Activated CD8-positive, alpha-beta T cell treated with anti-CD3 and anti-CD28 coated beads, Interleukin-2, amount 10 ng/mL, durations not matched to agents 7 days and 5 days (primary cell): ENCODE measurements at places on chromosomes 2 and 18. TPM values are rescaled to one million over a fixed set of nuclear protein-coding genes. Genes with fewer than 3 reads are reported as not detected.

LINC00305 gene
- not detected for total RNA-seq

AQP12A gene
- not detected for total RNA-seq

DNA sequence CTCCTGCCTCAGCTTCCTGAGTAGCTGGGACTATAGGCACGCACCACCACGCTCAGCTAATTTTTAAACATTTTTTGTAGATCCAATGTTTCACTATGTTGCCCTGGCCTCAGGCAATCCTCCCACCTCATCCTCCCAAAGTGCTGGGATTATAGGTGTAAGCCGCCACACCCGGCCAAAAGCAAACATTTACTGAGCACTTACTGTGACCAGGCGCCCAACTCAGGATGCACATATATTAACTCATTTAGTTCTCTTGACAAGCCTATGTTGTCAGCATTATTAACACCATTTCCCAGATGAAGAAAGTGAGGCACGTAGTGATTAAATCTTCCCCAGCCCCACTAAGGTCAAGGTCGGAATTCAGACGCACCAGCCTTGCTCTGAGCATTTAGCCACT lies 41.1 kb downstream of the TMEM37 start:
- DNase-seq: no peak

DNA sequence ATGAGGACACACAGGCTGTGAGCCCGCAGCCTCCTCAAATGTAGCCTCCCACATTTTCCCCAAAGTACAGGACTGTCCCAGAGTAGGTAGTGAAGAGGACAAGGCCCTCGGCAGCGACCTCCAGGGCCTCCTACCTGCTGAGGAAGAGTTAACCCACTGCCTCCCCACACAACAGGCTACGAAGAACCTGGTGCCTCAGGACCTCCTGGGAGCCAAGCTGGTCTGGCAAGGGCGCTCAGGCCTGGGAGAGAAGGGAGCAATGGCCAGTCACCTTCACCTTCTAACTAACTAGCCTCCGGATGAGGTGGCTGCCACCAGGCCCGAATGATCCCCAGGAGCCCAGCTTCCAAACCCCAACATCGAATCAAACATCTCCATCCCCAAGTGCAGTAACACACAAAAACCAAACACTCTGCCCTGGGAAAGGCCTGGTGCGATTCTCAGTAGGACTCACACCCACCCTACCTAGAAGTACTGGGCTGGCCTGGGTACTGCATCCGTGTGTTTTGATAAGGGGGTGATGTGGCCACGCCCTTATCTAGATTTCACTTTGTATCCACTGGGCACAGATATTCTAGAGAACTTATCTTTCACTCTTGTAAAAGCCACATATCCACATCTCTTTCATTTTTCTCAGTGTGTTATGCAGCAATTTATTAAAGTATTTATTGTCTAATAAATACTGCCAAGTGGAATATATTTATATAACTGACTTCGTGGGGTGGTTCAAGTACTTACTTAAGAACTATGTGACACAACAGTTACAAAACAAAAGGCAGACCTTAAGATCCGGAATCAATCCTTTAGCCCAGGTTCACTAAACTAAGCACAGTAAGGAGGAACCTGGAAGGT lies 9.7 kb downstream of the ERFE start:
- no peak for DNase-seq

DNA sequence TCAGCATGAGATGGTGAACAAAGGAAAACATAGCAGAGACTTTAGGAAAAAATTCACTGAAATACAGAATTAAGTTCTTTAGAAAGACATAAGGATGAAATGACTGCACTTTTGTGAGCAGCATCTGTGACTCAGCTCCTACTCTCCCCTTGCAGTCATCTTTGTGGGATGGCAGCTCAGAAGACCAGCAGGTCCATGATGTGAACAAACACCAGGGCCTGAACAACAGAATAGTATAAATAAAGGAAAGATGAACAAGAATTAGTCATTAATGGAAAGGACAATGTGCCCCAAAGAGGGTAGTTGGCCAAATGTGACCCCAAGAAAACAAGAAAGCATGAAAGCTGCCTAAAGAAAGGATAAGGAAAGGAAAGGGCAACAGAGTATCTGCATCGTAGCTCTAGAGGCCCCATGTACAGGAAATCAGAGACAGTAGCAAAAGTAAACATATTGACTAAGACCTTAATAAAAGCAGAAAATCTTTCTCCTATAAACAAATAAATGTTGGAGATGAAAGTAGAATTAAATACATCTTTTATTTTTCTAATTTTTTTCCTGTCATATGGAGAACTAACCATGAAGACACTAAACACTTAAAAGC lies 318.0 kb downstream of the ZEB2 start:
- DNase-seq: no peak

DNA sequence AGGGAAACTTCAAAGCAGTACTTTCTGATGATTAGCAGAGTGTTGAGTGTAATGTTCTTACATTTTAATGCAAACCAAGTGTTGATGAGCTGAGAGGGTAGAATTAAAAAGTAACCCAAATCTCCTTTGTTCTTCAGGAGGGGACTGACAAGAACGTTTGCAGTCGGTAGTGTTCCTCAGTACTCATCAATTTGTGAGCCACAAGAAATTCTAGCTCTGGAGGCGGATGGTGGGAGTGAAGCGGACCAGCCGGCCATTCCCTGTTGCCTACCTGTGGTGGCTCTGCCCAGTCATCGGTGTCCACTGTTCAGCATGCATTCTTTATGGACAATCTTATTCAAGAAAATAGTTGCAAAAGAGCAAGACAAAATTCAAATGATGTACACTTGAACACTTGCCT lies 438.6 kb upstream of the POU3F3 start:
- no peak for DNase-seq

- DNase-seq: no peak
These were observed 399.7 kb downstream of the MTX2 start for GRCh38 chr2:176668912-176669311.
